ENCODE measurements at places on chromosomes 2 and 18.

GRCh38 chr2:221124532-221125240, 447.4 kb downstream of the EPHA4 start:
- DNase-seq = no peak

- DNase-seq = no peak
Measured at GRCh38 chr2:187615364-187615763, 61.1 kb upstream of the TFPI start.

DNA sequence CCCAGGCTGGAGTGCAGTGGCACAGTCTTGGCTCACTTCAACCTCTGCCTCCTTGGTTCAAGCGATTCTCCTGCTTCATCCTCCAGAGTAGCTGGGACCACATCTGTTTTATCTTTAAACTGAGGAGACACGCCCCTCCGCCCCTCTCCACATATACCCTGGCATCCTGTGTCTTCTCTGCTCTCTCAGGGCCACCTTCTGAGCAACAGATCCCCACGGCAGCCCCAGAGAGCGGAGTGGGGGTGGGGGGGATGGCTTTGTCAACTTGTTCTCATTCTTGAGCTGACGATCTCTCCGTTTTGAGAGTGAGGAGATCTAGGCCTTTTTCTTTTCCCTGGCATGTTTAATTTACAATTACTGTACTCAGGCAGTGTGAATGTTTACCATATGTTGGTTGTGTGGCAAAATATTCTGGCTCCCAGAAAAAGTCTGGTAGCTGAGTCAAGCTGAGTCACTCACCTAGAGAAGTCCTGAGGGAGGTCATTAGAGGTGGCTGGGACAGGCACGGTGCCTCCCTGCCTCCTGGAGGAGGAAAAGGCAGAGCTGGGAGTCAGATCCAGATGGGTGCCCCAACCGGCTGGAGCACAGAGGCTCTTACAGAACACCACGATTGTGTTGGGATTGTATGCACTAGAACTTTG, 19.5 kb upstream of the ID2 start:
- no peak for DNase-seq

- no peak for DNase-seq
Measured at GRCh38 chr2:165645930-165646831, 147.9 kb downstream of the GALNT3 start.

DNA sequence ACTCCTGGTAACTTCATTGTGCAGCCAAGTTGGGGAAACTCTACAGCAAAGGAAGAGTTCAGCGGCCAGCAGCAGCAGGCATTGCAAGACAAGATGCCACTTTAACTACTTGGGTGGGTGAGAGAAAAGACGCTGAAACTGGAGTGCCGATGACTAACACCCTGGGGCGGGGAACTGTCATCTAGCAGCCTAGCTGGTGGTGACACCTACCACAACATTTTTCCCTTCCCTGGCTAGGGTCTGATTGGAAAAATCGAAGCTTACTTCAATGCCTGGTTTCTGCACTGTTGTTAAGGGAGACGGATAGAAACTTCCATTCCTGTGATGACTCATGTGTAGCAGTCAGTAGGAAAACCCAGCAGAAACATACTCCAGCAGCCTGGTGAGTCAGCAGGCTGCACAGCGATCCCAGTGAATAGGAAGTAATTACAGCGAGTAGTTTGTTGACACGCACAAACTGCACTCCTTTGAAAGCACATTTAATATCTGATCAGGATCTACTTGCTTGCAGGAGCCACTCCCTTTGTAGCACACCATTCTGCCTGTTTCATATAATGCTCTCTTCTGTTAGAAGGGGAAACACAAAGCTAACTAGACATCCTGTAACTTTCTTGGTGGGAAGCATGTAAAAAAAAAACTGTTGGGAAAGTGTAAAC, 62.1 kb upstream of the MAPRE2 start:
- no peak for DNase-seq

GRCh38 chr18:75179819-75180600, 28.9 kb downstream of the PTGR3 start:
- DNase-seq = no peak

DNA sequence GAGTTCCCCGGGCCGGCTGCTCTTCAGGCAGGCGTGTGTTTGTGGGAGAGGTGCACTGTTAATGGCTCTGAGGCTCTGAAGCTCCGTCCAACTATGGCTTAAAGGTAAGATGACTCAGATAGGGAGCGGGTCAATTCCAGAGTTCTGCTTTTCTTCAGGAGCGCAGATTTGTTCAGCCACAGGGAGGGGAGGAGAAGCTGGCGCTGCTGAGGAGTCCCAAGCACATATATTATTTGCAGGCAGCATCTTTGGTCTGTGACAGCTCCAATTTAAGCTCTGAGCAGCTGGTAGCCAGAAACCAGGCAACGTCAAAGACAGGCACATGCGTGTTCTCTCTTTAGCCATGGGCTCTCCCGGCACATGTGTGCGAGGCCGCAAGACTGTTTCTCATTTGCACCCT, 229.2 kb downstream of the BCL2 start:
- DNase-seq = no peak

GRCh38 chr2:222892321-222892720, 31.5 kb downstream of the ACSL3 start:
- no peak for DNase-seq

GRCh38 chr2:48812416-48812815, 56.9 kb upstream of the LHCGR start:
- DNase-seq = no peak
